ENCODE measurements at places on chromosomes 11 and 22. TPM values are rescaled to one million over a fixed set of nuclear protein-coding genes. Genes with fewer than 3 reads are reported as not detected.
A peak's percentile ranks its signal among the peaks of the same experiment; 100 is the strongest.

The CPSF7 gene
- 140 TPM for total RNA-seq

The ZNF214 gene
- not detected for total RNA-seq

The SCGB1D2 gene
- not detected for total RNA-seq

DNA sequence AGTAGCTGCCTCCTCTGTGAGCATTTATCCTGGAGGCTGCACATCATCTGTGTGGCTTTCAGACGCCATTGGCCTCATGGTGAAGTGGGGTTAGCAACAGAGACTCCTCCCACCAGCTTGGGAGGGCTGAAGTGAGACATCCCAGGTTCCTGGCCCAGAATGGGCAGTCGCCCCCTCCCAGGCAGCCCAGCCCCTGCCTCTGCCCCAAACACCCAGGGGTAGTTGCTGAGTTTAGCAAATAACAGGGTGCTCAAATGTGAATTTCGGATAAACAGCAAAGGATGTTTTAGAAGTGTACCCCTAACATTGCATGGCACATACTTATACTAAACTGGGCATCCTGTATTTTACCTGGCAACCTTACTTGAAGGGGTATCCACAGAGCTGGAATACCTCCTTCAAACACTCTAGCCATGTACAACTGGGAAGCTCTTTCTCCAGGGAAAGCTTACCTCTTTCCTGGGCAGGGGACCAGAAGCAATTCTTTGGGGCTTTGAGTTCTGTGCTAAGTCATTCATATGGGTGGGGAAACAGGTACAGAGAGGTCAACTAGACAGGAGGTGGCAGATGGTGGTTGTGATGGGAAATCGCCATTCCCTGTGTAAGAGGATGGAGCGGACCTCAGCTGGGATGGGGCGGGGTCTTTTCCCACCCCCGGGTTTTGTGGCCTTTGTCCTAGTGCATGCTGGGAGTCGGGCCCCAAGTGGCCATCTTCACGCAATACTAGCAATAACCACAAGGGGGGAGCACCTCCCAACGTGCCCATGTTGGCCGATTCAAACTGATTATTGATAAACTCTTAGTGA is 19.3 kb downstream of the MTFP1 start:
- peak; percentile 87 for DNase-seq

- no peak for DNase-seq
Observed at GRCh38 chr11:129387434-129387833, 11.8 kb downstream of the BARX2 start.

DNA sequence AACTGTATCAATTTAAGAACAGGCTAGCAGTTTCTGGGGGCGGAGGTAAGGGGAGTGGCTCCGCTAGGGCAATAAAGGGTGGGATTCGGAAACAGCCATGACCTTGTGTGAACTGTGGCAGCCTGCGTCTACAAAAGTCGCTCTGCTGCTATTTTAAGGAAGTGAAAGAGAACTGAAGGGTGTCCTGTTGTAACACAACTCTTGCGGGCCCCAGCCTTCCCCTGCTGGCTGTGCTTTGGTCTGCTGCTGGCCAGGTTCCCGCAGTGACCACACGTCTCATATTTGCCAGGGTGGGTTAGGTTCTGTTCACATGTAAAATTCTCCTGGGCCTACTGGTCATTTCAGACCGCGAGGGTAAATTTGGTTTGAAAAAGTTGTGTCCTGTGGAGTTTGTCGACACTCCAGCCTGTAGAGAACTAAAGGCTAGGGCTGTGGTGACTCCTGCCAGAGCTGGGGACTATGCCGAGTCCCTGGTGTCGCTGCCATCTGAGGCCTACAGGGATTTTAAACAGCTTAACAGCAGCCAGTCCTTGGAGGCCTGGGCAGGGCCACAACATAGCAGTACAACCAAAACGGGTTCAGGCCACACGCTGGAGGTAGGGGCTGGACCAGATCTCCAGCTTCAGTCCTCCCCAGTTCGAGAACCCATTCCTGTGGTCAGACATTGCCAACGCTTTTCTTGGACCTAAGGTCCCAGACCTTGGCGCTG is 1.1 kb upstream of the PPFIBP2 start:
- DNase-seq, result peak; percentile 68

GRCh38 chr11:73752903-73753302 is 8.0 kb downstream of the RAB6A start:
- no peak for DNase-seq

DNA sequence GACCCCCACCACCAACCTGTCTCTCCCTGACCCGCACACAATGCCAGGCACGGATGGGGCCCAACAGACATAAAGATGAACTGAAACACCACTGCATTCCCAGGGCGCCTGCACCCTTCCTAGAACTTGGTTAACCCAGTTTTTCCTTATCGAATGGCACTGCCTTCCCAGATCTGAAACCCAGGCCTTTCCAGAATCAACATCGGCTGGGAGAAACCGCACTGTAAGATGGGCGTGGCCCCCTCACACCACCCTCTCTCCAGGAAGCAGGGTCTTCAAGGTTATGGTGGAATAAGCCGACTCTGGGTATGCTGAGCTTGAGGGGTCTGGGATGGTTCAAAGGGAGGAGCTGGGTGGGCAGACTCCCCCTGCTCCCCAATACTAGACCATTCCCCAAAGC is 23.1 kb downstream of the LRFN4 start:
- DNase-seq, result no peak

DNA sequence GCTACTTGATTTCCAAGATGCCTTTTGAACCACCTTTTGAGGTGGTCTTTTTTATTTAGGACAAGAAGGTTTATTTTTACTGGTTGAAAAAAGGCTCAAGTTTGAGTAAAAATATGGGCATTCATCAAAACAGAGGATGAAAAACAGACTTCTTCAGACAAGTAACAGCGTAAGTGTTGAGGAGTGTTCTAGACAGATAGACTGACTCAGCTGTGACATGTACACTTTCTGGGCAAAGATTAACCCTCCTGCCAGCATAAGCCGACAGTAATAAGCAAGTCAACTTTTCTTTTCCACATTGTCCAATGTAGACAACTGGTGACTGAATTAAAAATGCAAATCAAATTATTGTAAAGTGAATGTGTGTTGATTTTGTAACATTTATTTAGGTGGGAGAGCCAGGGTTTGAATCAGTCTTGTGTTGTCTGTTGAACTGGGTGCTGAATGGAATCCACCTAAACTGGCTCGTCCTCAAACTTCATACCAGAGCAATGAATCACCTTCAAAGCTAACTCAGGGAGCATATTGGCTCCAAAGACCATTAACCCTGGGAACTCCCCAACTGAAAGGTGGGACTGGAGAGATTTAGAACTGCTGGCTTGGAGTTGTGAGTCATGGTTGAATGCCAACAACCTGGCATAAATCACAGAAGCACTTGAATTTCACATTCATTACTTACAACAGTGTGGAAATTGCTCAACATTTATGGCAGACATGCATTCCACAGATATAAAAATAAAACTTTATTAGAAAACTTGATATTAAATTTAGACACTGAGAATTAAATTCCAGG is 377.0 kb downstream of the ETS1 start:
- no peak for DNase-seq
